ENCODE measurements at places on chromosomes 13 and 19.
A peak's percentile ranks its signal among the peaks of the same experiment; 100 is the strongest.

- no peak for DNase-seq
These were observed 1485.3 kb downstream of the PCDH9 start for GRCh38 chr13:65744836-65745235.

- DNase-seq, result no peak
These were observed 4.4 kb downstream of the JAK3 start for GRCh38 chr19:17843292-17843827.

DNA sequence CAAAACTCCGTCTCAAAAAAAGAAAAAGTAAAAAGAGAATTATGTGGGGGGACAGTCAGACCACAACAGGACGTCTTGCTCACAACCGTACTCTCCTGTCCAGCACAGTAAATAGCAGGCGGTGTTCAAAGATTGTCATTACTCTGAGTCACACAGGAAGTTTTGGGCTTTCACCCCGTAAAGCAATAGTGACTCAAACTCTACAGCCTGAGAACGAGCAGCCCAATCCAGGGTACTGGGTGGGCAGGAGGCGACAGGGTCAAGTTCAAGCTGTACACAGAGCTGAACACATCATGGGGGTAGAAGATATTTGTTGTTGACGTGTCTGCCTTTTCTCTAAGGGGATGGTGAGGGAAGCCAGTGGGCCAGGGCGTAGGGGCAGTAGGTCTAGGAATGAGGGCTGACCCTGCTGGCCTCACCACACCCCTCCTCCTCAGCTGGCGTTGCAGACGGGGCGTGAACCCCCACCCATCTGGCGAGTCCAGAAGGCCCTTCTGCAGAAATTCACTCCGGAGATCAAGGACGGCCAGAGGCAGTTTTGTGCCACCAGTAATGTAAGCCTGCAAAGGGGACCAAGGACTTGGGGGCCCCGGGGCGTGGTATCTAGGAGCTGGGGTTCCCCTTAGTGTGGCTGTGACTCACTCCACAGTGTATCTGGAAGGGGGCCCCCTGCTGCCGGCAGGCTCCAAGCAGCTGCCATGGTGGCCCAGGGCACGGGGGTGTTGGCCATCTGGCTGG lies 23.3 kb downstream of the PRR12 start:
- no peak for DNase-seq

GRCh38 chr19:34193439-34193838 lies 21.1 kb downstream of the LSM14A start:
- no peak for DNase-seq

GRCh38 chr13:103068836-103069235 lies 2.6 kb upstream of the SLC10A2 start:
- no peak for DNase-seq

DNA sequence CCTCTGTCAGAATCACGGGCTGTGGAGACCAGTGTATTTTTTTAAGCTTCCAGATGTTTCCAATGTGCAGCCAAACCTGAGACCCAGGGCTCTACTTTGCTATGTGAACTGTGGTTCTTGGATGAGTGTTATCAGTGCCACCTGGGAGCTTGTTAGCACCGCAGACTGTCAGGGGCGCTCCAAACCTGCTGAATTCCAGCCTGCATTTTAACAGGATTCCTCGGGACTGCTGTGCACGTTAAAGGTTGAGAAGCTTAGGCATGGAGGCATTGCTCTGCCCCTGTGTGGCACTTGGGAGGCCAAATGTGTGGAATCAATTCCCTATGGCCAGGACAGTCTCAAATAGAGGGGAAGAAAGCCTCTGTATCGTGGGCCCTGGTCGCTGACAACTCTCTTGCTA lies 80.3 kb downstream of the ANKRD10 start:
- no peak for DNase-seq

GRCh38 chr19:542173-542866 lies 1.5 kb upstream of the GZMM start:
- DNase-seq, result no peak

DNA sequence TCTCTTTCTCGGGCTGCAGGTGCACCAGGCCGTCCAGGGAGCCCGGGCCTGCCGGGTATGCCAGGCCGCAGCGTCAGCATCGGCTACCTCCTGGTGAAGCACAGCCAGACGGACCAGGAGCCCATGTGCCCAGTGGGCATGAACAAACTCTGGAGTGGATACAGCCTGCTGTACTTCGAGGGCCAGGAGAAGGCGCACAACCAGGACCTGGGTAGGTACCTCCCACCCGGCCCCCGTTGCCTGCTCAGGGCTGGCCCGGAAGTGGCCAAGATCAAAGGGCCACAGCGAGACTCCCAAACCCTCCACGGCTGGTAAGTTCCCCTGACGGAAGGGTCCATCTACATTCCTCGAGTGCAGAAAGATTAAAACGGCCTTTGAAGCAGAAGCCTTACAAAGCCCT lies 55.1 kb downstream of the RAB20 start:
- no peak for DNase-seq

GRCh38 chr13:23129331-23129730 lies 51.4 kb upstream of the SGCG start:
- DNase-seq, result no peak

GRCh38 chr19:51143486-51143885 lies 1.4 kb downstream of the SIGLEC7 start:
- DNase-seq, result no peak

DNA sequence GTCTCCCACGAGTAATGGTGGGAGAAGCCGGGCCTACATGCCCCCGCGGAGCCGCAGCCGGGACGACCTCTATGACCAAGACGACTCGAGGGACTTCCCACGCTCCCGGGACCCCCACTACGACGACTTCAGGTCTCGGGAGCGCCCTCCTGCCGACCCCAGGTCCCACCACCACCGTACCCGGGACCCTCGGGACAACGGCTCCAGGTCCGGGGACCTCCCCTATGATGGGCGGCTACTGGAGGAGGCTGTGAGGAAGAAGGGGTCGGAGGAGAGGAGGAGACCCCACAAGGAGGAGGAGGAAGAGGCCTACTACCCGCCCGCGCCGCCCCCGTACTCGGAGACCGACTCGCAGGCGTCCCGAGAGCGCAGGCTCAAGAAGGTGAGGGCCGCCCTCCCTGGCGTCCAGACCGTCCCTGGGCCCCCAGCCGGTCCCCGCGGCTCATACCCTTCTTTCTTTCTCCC lies 1.4 kb upstream of the USF2 start:
- DNase-seq, result no peak

DNA sequence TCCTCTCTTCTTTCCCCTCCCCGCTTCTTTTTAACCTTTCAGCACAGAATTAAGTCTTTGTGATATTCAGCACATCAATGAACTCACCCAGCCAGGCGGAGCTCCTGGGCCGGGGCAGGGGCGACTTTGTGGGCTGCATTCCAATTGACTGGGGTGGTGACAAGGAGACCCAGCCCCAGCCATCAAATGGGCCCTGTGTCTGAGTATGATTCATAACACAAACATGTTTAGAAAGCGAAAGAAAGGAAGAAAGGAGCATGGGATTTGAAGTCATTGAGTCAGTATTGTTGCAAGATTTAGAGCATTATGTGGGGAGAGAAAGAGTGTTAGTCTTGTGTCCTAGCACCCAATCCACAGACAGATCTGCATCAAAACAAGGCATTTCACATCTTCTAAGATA lies 185.3 kb downstream of the LHFPL6 start:
- DNase-seq, result no peak

DNA sequence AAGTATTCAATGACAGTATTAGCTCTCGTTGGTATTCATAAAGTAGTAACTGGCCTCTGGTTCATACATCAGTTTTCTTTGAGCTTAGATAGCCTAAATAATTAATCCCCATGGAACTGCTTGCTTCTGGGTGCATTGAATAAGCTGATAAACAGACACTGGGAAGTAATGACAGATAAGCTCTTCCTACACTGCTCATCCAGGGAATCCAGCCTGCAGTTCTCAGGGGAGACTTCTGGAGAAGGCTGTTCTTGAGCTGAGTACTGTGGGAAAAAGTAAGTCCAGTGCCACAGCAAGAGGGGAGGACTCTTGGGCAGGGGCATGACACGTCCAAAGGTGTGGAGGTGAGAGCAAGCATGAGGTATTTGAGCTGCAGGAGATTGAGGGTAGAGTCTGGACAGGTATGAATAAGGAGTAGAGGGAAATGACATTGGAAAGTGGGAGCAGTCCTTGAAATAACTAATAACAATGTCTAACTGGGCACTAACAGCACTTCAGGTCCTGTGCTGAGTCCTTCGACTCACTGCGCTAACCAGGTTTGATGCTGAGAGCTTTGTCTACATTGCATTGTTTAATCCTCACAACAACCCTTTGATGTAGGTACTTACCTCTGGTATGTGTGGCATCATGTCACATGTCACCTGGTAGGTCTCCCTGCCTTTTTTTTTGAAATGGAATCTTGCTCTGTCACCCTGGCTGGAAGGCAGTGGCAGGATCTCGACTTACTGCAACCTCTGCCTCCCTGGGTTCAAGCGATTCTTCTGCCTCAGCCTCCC lies 7.2 kb downstream of the GARRE1 start:
- DNase-seq, result no peak

DNA sequence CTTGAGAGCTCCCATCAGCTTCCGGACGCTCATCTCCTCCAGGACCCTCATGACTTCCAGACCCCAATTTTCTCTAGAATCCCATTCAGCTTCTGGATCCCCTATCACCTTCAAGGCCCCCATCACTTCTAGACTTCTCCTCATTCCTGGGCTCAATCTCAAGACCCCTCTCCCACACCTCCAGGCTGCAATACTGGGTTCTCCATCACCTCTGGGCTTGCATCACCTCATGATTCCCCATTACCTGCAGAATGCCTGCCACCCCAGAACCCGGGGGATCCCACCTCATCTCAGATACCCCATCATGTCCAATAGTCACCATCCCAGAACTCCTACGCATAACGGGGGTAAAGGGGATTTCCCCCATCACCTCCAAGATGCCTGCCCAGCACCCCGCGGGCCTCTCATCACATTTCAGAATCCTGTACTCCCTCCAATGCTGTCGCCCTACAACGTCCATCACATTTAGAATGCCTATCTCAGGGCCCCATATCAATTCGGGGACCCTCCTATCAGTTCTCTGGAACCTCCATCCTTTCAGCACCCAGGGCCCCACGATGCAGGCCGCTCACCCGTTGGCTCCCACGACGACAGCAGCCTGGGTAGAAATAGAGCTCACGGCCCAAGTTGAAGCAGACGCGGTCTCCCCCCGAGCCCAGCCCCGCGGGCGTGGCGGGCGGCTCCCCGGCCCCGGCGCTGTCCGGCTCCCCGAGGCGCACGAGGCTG lies 738 bp downstream of the DMWD start:
- no peak for DNase-seq

DNA sequence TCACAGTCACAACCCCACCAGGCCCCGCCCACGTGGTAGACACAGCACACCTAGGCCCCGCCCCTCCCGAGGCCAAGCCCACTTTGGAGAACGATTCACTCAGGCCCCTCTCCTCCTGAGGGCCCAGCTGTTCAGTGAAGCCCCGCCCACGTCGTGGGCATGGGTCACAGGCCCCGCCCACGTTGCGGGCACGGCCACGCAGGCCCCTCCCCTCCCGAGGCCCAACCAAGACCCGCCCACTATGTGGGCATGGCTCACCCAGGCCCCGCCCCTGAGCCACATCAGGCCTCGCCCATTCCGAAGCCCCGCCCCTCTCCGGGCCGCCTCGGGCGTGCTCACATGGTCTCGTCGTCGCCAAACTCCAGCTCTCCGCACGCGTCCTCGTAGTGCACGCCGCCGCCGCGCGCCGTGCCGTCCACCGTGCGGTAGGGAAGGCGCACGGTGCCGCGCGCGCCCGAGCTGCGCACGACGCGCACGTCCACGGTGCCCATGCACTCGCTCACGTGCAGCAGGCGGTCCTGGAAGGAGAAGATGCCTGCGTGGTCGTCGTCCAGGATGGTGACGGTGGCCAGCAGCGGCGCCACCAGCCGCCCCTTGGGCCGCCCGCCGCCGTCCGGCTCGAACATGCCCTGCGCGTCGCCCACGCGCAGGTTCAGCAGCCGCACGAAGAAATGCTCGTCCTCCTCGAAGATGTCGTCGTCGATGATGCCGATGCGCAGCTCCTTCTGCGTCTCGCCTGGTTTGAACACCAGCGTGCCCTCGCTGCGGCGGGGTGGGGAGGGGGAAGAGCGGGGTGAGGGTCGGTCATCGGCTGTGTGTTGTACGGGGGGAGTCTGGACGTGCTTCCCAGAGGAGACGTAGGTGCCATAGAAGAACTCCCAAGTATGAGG lies 24.0 kb downstream of the SLC8A2 start:
- DNase-seq, result peak; percentile 42

DNA sequence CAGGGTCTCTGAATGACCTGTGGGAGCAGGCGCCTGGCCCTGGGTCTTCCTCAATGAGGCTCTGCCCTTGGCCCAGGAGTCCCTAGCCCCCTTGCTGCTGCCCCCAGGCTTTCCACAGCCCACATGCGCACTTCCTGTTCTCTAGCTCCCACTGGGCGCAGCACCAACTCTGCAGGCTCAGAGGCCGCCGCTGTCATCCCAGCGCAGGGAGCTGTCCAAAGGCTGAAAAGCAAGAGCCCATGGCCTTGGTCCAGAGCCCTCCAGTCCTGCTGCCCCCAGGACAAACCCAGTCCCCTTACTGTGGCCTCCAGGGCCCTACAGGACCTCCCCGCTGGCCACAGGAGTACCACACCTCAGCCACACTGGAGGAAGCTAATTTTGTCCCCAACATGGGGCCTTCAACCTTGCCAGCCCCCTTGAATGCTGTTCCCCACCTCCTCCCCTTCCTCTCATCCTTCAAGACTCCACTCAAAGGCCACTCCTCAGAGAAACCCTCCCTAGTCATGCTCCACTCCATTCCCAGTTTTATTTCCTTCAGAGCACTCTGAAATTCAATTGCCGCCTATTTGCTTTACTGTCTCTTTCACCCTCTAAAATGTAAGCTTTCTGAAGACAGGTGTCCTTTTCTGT lies 8.0 kb upstream of the POU2F2 start:
- DNase-seq, result no peak

DNA sequence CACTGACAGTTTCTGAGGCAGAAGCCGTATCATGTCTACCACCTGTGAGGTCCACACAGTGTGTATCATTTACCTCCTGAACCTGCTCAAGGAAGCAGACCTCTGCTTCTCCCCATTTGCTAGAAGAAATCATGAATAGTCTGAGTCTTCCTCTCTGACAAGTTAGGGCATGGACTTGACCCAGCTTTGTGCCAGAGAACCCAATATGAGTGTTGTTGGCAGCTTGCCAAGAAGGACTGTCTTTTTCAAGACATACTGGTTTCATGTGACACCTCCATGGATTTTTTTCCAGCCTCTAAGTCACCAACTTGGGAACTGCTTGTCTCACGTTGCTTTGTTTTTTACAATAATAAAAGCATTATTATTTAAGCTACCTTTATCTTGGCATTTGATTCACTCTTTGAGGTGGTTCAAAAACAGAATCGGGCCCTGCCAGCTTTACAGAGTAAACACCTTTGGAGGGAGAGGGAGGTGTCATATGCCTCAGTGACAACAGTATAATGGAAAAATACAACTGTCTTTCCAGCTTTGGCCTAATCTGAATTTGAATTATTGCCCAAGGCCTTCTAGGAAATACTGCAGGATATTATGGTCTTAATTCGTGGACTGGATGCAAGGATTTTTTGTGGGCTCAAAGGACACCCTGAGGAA lies 9.6 kb downstream of the ZNF211 start:
- DNase-seq, result no peak

Data from stimulated activated CD4-positive, alpha-beta T cell treated with anti-CD3 and anti-CD28 coated beads, TNF-alpha, amount 100 ng/mL, for 1 hour (primary cell).